ENCODE measurements at places on chromosomes 2 and 18. TPM values are rescaled to one million over a fixed set of nuclear protein-coding genes. Genes with fewer than 3 reads are reported as not detected.
A peak's percentile ranks its signal among the peaks of the same experiment; 100 is the strongest.

HJURP gene
- total RNA-seq, result 34.9 TPM

DNA sequence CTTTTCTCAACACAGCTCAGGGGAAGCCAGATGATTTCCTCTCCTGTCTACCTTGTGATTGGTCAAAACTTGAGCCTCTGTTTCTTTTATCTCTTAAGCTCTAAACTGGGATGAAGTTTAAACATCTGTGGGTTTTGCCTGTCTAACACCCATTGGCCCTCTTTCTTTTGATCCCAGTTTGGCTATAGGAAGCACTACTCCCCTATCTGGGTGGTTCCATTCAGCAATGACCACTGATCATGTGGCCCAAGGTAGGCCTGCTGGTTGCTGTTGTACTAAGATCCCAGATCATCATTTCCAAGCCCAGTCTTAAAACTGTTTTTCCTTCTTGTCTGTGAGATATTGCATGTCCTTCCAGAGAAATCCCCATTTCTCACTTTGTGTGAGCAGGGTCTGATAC is 51.6 kb upstream of the STPG4 start:
- no peak for DNase-seq

DNA sequence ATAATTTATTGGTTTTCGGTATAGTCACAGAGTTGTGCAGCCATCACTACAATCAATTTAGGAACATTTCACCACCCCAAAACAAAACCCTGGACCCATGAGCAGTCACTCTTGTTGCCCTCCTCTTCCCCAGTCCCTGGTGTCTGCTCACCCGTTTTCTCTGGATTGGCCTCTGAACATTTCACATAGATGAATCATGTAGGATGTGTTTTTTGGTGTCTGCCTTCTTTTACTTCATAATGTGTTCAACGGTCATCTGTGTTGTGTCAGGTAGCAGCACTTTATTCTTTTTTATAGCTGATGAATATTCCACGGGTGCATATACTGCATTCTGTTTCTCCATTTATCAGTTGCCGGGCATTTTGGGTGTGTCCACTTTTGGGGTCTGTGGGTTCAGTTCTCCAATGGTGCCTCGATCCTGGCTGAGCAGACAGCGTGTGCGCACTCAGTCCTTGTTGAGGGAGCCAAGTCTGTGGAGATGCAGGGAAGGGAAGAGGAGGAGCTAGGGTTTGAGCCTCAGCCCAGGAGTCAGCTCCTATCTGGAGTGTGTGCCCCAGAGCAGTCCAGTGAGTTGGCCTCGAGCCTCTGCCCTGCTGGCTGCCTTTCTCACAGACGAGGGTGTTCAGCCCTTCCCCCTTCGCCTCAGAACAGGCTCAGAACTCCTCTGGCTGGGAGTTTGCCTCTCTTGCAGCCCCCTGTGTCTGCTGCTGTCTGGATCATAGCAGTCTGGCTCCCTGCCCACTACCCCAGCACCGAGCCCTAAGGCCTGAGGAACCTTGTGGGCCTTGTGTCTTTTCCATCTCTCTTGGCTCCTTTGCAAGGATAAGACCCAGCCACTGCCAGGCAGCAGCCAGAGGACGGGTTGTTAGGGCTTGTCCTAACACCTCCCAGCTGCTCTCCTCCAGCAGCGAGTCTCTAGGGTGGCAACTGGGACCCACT is 18.0 kb downstream of the C2orf74 start:
- DNase-seq, result peak; percentile 63

SALL3 gene
- total RNA-seq, result not detected

GRCh38 chr18:48675912-48676311 is 137.1 kb downstream of the CTIF start:
- DNase-seq, result no peak

- no peak for DNase-seq
Measured at GRCh38 chr18:48388478-48388877, 20.7 kb downstream of the ZBTB7C start.
